ENCODE measurements at places on chromosomes 3 and 15. TPM values are rescaled to one million over a fixed set of nuclear protein-coding genes. Genes with fewer than 3 reads are reported as not detected.

- no peak for DNase-seq
Measured at GRCh38 chr3:40432793-40433192, 24.3 kb upstream of the RPL14 start.

DNA sequence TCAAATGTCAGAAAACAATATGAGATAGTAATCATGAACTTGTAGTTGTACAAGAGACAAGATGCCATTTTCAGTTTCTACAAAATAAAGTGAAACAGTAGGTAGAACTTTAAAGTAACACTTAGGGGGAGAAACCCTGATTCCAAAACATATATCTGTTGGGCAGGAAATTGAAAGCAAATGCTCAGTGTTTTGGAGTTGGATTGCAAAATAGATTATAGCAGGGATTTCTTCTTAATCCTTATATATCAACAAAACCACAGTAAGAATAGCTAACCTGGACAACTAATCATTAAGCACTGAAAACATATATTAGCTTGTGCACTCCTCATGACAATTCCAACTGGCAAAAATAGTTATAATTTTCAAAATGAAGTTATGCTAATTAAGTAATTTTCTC lies 46.9 kb downstream of the COMMD2 start:
- no peak for DNase-seq

GRCh38 chr3:43637702-43638101 lies 15.9 kb upstream of the ANO10 start:
- DNase-seq = no peak

- DNase-seq = no peak
Measured at GRCh38 chr3:43861635-43862034, 170.9 kb downstream of the ABHD5 start.

GRCh38 chr3:132209855-132210254 lies 107.4 kb upstream of the ACP3 start:
- DNase-seq = no peak

DNA sequence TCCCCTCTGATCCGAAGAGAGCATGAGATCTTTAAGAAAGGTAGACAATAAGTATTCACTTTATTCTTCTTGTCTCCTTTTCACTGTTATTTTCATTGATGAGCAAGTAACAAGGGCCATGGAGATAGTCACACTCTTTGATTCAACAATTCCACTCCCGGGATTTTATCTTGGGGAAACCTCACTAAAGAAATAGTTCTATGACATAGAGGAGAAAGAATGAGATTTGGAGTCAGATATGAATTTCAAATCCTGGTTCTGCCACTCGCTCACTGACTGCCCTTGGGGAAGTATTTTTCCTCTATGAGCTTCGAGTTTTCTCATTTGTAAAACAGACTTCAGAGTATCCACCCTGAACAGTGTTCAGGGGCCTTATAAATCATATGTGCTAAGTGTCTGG lies 514.6 kb downstream of the NLGN1 start:
- no peak for DNase-seq

- no peak for DNase-seq
Measured at GRCh38 chr15:70625011-70625410, 138.3 kb downstream of the UACA start.

- DNase-seq = no peak
Measured at GRCh38 chr3:106217745-106218144, 348.9 kb upstream of the CBLB start.

DNA sequence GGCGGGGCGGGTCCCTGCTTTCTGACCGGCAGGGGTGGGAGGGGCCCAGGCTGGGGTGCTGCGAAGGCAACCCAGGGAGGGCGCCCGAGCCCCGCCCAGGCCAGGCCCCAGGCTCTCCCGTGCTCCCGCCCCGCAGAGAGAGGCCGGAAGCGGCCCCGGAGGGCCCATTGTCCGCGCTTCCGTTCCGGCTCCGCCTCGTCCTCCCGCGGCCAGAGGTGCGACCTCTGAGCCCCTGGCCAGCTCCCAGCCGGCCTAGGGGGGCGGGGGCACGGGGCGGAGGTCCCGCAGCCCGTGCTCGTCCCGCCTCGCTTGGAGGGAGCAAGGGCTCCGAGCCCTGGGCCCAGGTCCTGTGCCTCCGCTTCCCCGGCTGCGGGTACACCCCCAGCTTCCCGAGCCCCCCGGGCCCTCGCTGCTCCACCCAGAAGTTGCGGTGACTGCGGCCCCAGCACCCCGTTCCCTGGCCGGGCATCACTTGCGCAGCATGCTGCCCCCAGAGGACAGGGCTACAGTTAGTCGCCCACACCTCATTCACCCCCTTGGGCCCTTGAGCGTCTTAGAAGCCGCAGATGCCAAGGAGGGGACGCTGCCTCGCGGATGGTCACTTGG lies 20.4 kb upstream of the PLXND1 start:
- DNase-seq = peak; percentile 88

- no peak for DNase-seq
Measured at GRCh38 chr3:102605153-102605552, 170.3 kb downstream of the ZPLD1 start.

DNA sequence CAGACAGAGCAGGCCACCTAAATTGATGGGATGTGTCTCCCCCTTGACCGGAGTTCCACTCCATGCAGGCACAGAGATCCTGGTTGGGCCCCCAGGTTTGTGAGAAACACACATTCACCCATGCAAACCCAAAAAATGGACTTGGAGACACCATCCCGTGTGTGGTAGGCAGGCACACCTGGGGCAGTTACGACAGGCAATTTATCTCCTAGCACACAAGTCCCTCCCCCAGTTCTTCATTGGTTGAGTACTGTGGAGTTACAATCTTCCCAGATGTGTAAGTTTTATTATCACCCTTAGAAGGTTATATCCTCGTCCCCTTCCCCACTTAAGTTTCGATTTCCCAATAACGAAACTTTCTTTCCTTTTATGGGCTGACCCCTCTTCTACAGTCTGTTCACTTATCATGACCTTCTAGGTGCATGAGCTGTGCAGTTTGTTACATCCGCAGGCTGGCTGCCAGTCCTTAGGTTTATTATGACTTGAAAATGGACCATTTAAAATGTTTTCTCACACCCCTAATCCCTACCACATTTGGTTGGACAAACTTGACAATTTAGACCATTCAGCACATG lies 27.3 kb downstream of the ARL8B start:
- no peak for DNase-seq

DNA sequence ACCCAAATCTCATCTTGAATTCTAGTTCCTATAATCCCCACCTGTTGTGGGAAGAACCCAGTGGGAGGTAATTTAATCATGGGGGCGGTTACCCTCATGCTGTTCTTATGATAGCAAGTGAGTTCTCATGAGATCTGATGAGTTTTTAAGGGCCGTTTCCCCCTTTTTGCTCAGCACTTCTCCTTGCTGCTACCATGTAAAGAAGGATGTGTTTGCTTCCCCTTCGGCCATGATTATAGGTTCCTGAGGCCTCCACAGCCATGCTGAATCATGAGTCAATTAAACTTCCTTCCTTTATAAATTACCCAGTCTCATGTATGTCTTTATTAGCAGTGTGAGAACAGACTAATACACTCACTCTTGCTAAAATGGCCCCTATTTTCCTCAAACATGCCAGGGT lies 374.7 kb downstream of the TUSC7 start:
- DNase-seq = no peak

GRCh38 chr3:3587647-3587972 lies 211.6 kb upstream of the LRRN1 start:
- DNase-seq = no peak

BRK1 gene
- total RNA-seq = 126 TPM

GOLGA8J gene
- not detected for total RNA-seq

PPARG gene
- 42.7 TPM for total RNA-seq

FBXW12 gene
- total RNA-seq = not detected

SLC22A14 gene
- not detected for total RNA-seq

RPLP1 gene
- total RNA-seq = 47.3 TPM

HIGD2B gene
- total RNA-seq = under 0.01 TPM

CAND2 gene
- total RNA-seq = 1.5 TPM

UCN2 gene
- not detected for total RNA-seq

All from lung microvascular endothelial cell (primary cell).